ENCODE measurements at places on chromosomes 4 and X. TPM values are rescaled to one million over a fixed set of nuclear protein-coding genes. Genes with fewer than 3 reads are reported as not detected.

GRCh38 chr4:111671756-111672155 is 473.5 kb upstream of the FAM241A start:
- no peaks in the 10 kb centered on the region for H3K36me3 ChIP-seq
- no peak for DNase-seq
- H3K27me3 ChIP-seq: no peaks in the 10 kb centered on the region
- no peak overlapping the region for H3K27ac ChIP-seq
- no peak overlapping the region for H3K4me3 ChIP-seq

- H3K4me1 ChIP-seq: no peaks in the 10 kb centered on the region
- H3K36me3 ChIP-seq: no peaks in the 10 kb centered on the region
- H3K27me3 ChIP-seq: peaks cover 9% of the 10 kb centered on the region
- no peak for DNase-seq
- H3K4me3 ChIP-seq: no peak overlapping the region
Observed at GRCh38 chr4:17173300-17173699, 274.9 kb upstream of the LDB2 start.

The HS3ST1 gene
- total RNA-seq: 0.23 TPM

DNA sequence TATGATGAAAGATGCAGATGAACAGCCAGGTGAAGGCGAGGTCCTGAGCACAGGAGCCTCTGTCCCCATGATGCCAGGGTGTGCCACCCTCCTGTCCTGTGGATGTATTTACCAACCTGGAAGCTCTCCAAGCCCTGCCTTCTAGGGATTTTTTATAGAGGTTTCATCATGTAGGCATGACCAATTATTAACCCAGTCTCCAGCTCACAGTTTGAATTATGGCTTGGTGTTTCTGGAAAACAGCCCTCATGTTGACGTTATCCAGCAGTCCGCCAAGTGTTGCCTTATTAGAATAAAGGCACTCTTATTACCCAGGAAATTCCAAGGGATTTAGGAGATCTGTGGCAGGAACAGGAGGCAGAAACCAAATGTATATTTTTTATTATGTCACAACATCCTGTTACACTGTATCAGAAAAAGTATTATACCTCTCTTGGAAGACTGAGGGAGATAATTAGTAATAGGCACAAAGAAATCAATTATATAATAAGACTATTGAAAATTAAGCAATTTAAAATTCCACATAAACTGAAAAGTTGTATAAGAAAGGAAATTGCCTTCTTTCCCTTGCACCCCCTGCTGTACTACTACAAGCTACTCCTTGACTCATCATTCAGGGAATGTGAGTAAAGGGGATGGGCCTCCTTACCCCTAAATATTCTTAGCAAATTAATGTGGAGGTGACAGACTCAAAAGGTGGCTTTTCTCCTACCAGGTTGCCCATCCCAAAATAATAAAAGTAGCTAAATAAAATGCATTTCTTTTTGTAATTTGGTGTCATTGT is 129.6 kb downstream of the ZNF330 start:
- no peak overlapping the region for H3K4me3 ChIP-seq
- DNase-seq: no peak
- no peaks in the 10 kb centered on the region for H3K4me1 ChIP-seq
- no peaks in the 10 kb centered on the region for H3K36me3 ChIP-seq

DNA sequence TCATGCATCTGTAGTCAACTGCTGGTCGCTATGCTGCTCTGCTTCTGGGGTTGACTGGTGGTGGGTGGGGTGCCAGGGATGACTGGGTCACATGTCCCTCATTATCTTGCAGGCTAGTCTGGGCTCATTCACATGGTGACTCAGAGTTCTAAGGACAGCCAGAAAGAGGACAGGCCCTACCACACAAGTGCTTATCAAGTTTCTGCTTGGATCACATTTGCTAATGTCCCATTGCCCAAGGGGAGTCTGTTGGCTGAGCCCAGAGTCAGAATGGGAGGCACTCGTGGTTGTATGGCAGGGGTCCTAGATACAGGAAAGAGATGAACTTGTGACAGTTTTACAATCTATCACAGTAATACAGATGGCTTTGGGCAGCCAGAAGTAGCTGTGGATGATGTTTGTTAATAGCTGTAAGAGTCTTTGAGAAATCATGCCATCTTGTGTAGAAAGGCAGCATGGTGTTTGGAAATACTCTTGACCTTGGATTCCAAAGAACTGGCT is 221.3 kb downstream of the GPAT3 start:
- no peak overlapping the region for H3K27ac ChIP-seq
- no peak overlapping the region for H3K4me3 ChIP-seq
- H3K4me1 ChIP-seq: no peaks in the 10 kb centered on the region
- H3K36me3 ChIP-seq: no peaks in the 10 kb centered on the region
- peaks cover 2% of the 10 kb centered on the region for H3K27me3 ChIP-seq

The USP17L20 gene
- not detected for total RNA-seq

DNA sequence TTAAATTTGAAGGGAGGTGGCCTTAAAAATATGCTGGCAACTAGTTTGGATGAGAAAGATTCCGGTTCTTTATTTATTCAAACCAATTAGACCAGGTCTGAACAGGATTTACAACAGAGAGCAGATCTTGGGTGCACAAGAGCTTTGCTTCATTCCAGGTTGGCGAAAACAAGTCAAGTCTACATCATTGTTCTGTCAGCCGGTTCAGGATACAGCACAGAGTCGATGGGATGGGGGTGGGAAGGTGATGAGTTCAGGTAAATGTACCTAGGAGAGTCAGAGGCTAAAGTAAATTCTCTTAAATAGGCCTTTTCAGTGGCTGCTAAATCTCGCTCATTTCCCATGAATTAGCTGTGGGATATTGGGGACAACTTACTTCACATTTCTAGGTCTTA is 882 bp upstream of the STIM2 start:
- peaks cover 5% of the 10 kb centered on the region for H3K27me3 ChIP-seq
- peak; percentile 65 for DNase-seq

DNA sequence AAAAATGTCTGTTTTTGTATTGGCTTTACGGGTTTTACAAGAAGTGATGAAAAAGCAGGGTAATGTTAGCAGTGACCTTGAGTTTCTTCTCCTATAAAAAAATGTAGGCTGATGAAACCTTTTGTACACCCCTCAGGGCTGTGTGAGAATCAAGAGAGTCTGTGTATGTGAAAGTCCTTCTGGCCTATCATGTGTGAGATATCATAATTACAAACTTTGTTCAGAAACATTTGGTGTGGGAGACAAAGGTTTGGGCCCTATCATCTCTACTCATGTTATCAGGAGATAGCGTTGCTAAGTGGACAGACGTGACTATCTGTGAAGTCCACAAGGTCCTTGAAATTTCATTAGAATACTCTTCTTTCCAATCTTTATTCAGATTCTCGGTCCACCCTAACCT is 170.6 kb upstream of the HAND2 start:
- no peak overlapping the region for H3K27ac ChIP-seq
- no peaks in the 10 kb centered on the region for H3K36me3 ChIP-seq
- H3K27me3 ChIP-seq: no peaks in the 10 kb centered on the region
- DNase-seq: no peak
- no peaks in the 10 kb centered on the region for H3K4me1 ChIP-seq
- H3K4me3 ChIP-seq: no peak overlapping the region

- H3K4me3 ChIP-seq: no peak overlapping the region
- H3K27ac ChIP-seq: no peak overlapping the region
- DNase-seq: peak; percentile 78
- no peaks in the 10 kb centered on the region for H3K36me3 ChIP-seq
- peaks cover 2% of the 10 kb centered on the region for H3K27me3 ChIP-seq
Observed at GRCh38 chrX:131677655-131678628, 134.1 kb downstream of the OR13H1 start.

All from activated CD4-positive, alpha-beta T cell treated with anti-CD3 and anti-CD28 coated beads, Interleukin-2, amount 10 ng/mL, durations not matched to agents 24 days and 14 days (primary cell).